ENCODE measurements at places on chromosomes 7 and 10.

DNA sequence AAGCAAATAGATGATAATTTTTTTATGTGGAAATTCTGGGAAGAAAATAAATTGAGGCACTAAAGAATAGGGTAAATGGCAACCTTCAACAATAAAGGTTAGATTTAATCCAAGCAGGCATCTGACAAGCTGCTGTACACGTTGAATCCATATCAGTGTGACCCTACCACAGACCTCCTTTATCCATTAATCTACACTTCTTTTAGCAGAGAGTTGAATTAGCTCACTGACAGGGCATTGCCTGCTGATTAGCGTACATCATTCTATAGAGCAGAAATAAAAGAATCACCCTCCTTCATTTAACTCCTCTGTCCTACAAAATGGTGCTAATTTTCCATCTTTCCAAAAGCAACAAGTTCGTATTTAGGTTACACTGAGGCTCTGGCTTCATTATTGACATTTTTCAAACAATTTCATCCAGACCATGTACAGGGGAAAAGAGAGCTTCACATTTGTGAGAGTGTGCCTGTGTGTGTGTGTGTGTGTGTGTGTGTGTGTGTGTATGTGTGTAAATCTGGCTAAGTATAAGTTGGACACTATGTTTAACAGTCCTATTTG is 356.0 kb downstream of the TFEC start:
- DNase-seq: no peak

DNA sequence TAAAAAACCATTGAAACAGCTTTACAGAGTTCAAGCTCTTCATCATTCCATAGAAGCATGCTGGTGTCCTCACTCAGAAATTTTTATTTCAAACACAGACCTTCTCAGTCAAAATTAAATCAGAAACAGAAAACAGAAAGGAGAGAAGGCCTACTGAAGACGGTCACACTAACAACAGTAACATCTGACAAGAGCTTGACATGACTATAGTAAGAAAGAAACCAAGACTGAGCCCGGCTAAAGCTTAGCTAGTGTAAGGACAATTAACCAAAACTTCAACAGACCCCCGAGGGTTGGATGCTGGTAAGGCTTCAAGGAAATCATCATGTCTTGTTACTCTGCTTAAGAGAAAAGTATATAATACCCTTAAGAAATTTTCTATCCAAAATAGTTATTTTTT is 38.6 kb downstream of the MTPN start:
- DNase-seq: no peak

GRCh38 chr7:120939345-120939744 is 11.2 kb upstream of the ING3 start:
- DNase-seq: no peak

- DNase-seq: no peak
Measured at GRCh38 chr10:124006526-124006925, 86.9 kb downstream of the CHST15 start.

- DNase-seq: no peak
Measured at GRCh38 chr10:74096777-74097176, 53.9 kb downstream of the AP3M1 start.

- no peak for DNase-seq
Measured at GRCh38 chr10:17781856-17782255, 27.3 kb upstream of the MRC1 start.

DNA sequence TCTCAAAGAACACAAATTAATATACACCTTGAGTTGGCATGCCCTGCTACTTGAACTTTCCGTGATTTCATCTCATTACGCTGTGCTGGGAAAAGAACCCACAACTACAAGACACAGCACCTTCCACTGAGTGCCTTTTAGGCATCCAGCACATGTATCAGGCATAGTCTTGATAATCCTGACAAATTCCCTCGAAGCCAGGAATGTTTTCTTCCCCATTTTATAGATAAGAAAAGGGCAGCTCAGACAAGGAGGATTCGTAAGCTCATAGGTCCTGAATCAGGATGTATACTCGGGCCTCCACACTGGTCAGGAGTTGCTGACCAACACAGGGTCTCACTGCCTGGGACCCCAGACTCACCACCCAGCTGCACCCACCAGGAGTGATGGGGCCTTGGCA is 368.6 kb downstream of the TNS3 start:
- no peak for DNase-seq

GRCh38 chr7:98862203-98862602 is 7.6 kb downstream of the TMEM130 start:
- DNase-seq: no peak

GRCh38 chr7:139358541-139359365 is 941 bp upstream of the LUC7L2 start:
- DNase-seq: peak; percentile 9

DNA sequence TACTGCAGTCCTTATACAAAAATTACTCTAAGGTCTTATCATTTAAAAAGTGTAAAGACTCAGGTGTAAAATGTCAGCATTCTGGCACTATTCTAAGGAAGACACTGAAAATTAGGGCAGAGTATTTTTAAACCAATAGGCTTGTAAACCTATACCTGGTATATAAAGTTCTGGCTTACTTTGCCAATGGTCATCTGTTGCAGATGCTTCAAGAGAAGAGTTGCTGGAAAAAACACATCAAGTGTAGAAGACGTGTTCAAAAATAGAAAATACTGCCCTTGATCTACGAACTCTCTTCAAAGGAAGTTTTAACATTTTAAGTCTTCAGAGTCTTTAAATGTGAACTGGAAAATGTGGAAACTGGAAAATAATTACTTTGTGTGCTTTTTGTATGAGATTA is 23.9 kb downstream of the NT5C3A start:
- no peak for DNase-seq

DNA sequence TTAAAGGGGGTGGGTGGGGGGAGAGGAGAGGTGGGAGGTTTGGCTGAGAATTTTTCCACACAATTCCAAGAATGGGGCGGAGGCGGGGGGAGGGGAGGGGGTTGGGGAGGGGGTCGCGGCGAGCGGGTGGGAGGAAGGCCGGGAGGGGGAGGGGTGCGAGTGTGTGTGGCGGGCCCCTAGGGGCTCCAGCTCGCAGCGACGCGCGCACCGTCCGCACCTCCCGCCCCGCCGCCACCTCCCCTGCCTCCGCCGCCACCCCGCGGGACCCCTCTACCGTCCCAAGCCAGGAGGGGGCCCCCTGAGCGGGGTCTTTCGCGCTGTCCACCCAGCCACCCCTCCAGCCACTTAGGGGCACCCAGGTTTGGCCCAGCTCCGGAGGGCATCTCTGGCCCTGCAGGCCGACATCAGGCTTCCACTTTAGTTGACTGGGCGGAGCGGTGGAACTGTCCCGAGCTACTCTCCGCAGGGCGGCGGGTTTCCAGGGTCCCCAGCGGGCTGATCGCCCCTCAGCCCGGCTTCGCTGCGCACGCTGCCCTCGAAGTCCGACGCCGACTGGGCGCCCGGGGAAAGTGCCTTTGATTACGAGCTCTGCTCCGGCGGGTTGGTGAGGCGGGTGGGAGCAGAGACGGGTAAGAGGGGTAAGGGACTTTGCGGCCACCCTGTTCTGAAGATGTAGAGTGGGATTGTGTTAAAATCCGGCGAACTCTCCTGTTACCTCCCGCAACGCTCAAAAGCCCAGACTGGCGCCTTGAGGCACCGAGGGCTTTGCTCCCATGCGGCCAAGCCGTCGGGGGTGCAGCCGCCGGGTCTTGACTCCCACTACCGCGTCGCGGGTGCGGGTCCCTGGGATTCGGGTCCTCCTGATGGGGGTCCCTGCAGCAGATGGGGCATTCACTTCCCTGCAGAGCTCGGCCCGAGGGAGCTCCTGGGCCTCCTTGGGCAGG is 1.8 kb upstream of the VAX1 start:
- DNase-seq: no peak

- DNase-seq: no peak
Measured at GRCh38 chr10:43361547-43362190, 9.8 kb upstream of the FXYD4 start.

DNA sequence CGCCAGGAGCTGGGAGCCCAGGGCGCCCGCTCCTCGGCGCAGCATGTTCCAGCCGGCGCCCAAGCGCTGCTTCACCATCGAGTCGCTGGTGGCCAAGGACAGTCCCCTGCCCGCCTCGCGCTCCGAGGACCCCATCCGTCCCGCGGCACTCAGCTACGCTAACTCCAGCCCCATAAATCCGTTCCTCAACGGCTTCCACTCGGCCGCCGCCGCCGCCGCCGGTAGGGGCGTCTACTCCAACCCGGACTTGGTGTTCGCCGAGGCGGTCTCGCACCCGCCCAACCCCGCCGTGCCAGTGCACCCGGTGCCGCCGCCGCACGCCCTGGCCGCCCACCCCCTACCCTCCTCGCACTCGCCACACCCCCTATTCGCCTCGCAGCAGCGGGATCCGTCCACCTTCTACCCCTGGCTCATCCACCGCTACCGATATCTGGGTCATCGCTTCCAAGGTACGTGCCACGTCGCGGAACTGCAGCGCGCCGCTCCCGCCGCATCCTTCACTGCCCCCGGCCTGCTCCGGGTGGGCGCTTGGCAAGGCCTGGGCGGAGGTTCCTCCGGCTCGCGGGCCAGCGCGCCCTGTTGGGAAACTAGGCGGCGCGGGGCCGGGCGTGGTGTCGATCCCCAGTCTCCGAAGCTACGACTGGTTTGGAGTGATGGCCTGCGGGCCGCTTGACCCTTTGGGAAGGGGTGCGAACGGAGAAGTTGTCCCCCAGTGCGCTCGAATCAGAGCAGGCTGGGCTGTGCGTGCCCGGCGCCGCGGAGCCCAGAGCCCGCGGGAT is 868 bp downstream of the EMX2 start:
- DNase-seq: no peak

- no peak for DNase-seq
Measured at GRCh38 chr10:92822060-92822634, 26.2 kb upstream of the EXOC6 start.

GRCh38 chr7:32500922-32501341 is 5.6 kb downstream of the AVL9 start:
- no peak for DNase-seq

DNA sequence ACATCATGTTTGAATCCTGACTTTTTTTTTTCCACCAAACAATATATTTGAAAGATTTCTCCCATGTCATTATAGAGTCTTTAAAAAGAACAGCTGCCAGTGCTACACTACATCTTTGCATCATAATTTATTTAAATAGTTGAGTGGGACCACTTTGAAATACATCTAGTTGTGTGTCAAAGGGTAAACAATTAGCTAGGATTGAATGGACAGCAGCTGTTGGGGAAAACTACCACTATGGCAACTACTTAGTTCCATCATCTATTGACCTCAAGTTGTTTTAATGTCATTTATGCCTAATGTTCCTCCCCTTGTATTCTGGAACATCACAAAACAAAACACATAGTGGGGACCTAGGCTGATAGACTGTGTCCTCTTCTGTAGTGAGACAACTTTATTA is 985.1 kb downstream of the SORCS1 start:
- DNase-seq: no peak

DNA sequence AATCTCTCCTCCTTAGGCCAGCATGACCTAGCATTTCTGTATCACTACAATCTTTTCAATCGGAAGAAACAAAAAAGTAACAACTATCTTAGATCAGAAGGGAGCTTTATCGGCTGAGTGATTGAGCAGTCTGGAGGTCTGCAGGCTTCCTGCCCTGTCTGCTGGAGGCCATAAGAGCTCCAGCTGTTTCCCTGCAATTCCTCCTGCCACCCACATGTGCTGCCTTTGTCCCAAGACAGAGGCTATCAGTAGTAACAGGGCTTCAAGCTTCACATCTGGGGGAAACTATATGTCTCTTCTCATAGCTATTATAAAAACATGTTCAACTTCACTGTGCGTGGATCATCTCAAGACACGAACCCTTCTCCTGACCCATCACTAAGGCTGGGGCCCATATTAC is 70.1 kb upstream of the VWC2 start:
- no peak for DNase-seq

DNA sequence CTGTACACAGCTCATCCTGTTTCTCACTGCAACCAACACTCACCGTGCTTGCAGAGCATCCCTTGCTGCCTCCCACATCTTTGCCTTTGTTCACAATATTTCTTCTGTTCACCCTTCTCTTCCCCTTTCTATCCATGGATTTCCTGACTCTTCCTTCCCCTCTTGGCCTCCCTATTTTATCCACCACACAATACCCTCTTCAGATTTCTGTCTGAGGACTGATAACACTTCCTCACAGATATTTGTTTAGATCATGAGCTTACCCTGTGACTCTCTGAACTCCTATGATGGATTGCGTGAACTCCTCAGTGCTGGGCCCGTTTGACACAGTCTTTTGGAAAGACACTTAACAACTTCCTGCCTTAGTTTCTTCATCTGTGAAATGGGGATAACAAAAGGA is 62.8 kb upstream of the GPR158 start:
- no peak for DNase-seq

GRCh38 chr7:29607889-29608288 is 44.3 kb downstream of the PRR15 start:
- DNase-seq: no peak

DNA sequence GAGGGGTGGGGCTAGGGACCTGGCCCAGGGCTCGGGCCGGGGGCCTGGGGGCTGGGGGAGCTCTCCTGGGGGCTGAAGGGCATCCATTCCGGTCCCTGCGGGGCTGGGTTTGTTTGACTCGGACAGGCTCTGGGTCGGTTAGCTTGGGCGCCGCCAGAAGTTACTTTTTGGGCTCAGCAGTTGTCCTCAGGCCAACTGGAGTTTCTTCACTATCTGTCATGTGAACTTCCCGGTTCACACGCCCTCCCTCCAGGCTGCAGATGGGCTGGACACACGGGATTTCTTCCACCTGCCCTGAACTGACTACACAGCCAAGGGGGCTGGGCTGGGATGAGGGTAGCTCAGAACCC is 3.8 kb downstream of the SLC4A2 start:
- no peak for DNase-seq

GRCh38 chr7:1087952-1088920 is at the start of gene GPER1:
TSS of gene GPER1 (plus strand) at chr7:1088113. CDS start at chr7:1091729, 3,616 bp downstream.
- DNase-seq: no peak

GRCh38 chr10:104834580-104834979 is 193.5 kb downstream of the SORCS3 start:
- DNase-seq: no peak

GRCh38 chr7:113013761-113014449 is 72.7 kb downstream of the GPR85 start:
- no peak for DNase-seq

DNA sequence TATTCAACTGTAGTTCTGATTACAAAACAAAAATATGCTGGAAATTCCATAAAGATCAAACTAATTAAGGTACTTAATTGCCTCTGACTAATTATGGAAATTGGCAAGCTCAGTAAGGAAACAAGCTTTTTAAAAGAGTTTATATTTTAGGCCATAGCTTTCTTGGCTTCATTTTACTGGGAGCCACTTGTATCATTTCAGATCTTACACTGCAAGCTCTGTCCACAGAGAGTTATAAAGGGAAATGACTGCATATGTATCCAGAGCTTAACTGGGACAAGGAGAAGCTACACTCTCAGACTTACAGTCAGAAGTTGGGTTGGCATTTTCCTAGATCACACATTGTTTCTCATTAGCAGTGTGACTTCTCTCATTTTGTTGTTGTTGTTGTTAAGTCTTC is 92.4 kb downstream of the LRRN3 start:
- no peak for DNase-seq

GRCh38 chr7:122702872-122703510 is at the start of gene RNF148:
TSS of gene RNF148 (minus strand) at chr7:122702922. CDS start at chr7:122702750, 172 bp downstream.
- DNase-seq: no peak

Data from activated T-helper 1 cell treated with Interleukin-2 at 50 U/mL for 16 hours (primary cell).